ENCODE measurements at places on chromosomes 5 and 9.

DNA sequence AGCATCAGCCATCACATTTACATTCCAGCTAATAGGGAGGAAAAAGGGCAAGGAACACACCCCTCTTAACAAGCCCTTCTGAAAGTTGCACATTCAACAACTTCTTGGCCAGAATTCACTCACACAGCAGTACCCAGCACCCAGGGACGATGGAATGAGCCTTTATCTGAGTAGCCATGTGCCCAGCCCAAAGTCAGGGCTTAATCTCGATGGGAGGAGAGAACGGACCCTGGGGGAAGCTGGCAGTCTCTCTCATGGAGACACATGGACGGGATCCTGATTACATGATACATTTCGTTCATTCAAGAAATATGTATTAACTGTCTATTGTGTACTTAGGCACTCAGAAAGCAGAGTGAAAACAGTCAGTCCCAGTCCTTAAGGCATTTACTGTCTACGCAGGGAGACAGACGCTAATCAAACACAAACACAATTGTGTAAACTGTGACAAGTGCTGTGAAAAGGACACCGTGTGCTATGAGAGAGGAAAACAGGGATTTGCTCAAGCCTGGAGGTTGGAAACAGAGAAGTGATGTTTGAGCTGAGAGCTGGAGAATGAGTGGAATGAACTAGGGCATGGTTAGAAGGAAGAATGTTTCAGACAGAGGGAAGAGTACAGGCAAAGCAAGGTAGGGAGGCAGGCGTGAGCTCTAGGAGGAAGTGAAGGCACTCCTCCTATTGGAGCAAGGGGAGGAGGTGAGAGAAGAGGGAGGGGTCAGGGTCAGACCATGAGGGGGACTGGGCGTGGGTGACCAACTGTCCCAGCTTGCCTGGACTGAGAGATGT, 7.4 kb downstream of the OTULINL start:
- no peak for DNase-seq

DNA sequence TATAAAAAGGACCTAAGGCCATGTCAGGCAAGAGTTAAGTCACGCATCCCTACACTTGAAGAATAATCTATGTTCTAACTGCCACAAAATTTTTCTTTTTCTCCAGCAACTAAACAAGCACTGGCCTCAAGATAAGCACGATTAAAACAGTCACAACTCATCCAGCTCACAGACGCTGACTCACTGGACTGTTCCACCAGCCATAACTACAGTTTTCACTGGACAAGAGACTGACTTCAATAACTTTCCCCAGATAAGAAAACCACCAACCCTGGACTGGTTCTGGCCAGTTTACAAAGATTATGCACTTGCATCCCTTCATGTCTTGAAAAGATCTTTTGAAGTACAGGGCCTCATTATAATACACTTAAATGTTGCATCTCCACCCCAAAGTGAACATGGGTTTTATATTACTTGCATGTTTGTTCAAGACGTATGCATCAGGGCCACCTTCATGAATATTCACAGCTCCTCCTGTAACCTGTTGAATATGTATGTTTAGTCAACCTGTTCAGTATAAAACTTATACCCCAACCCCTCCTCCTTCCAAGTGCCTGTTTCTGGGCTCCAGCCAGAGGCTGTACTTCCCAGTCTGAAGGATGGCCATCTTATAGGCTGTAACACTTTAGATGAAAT, 129.3 kb upstream of the EPB41L4A start:
- DNase-seq = peak; percentile 63

DNA sequence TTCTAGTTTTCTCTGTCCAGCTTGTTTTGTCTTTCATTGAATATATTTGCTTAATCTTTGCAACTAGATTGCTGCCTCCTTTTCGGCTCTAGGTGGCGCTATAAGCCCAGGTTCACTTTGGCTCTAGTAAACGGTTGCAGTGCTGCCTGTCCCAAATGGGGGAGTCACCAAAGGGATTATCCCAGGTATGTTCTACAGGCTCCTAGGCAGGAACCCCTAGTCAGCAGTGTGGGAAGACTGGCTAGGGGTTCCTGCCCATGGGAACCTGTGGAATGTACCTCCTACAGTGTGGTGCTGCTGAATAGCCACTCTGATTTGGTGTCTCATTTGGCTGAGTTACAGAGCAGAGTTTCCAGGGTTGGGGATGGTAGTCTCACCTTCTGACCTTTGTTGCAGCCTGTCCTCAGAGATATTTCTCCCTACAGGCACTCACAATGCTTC, 85.2 kb downstream of the ARSB start:
- DNase-seq = peak; percentile 69

DNA sequence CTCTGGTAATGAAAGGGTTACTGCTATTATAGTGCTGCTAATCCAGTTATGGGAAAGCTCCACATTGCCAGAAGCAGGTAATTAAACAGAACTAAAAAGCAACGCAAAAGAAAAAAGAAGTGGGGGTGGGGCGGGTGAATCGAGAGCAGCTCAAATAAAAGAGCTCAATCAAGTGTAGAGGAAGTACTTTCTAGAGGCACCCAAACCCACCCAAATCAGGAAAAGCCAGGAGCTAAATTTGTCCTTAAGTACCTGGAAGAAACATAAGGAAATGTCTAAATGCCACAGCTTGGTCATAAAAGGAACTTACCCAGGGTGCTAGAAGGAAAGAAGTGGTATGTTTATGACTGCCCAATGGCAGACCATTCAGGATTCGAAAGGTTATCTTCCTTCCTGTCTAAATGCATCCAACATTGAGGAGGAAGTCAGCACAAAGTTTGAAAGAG, 2.4 kb upstream of the RNF145 start:
- DNase-seq = no peak

DNA sequence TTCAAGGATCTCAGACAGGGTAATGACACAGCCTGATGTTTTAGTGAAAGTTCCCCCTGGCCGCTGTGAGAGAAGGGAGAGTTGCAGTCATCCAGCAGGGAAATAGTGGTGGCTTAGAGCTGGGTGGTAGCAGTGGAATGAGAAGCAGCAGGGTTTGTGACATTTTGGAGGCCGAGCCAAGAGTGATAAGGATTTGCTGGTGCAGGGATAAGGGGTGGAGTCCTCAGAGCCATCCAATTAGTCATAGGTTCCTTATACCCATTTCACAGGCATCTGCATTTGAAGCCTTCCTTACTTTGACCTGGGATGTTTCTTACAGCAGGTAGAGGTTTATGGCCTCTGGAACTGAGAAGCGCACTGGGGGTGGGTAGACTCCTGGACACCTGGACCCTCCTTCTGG, 12.8 kb downstream of the JADE2 start:
- DNase-seq = no peak

- DNase-seq = no peak
Measured at GRCh38 chr9:28616310-28616709, 1043.0 kb upstream of the C9orf72 start.

GRCh38 chr5:91061946-91062562, 321.1 kb downstream of the ARRDC3 start:
- no peak for DNase-seq

DNA sequence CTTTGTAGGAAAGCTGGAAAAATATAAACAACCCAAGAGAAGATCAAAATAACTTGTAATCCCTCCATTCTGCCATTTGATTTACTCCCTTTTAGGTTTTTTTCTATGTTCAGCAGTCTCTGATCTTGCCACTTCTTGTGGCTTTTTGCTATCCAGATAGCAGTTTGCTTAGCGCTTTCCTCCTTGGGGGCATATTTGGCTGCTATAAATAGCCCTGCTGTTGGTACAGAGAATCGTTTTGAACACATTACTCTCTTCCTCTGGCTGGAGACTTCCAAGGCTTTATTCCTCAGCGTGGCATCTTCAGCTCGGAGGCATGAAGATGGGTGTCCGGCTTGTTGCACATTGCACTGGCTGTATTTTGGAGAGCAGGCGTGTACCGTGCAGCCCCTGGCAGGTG, 38.6 kb downstream of the HMCN2 start:
- no peak for DNase-seq

Measured in islet precursor cell (in vitro differentiated cells).